ENCODE measurements at places on chromosomes 12 and 14.

DNA sequence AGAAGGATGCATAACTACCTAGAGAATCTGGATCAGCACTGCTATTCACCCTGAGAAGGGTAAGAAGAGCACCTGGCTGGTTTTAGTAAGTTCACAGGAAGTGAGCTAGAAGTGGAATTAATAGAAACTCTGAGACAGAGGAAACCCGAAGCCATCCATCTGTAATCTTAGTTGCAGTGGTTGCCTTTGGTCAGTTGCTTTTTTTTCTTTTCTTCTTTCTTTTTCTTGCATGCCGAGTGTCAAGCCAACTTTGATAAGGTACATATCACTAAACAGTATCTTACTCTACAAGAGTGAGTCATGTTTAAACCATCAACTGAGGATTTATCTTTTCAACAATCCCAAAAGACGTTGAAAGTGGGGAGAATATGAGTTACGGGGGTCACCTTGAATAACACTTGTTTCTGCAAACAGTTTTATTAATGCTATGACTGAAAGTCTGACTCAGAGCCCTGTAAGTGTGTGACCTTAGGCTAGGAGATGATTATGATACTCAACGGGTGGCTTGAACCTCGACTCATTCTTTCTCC is 26.7 kb downstream of the C12orf75 start:
- no peak for DNase-seq

DNA sequence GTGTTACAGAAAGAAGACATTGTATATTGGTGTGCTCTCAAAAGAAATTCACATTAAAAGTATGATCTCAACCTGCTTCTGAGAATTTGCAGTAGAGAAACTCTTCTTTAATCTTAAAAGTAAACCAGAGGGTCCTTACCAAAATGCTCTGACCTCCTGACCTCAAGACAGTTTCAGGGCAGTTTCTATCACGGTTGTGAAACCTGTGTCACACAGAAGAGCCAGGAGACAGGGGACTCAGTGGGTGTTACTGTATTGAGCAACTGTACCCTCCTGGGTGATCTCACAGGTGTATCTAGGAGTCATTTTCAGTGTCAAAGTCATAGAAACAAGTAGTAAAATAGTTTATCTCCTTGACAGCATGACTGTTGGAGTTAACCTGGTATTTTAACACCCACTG is 178.0 kb downstream of the GRIP1 start:
- no peak for DNase-seq

DNA sequence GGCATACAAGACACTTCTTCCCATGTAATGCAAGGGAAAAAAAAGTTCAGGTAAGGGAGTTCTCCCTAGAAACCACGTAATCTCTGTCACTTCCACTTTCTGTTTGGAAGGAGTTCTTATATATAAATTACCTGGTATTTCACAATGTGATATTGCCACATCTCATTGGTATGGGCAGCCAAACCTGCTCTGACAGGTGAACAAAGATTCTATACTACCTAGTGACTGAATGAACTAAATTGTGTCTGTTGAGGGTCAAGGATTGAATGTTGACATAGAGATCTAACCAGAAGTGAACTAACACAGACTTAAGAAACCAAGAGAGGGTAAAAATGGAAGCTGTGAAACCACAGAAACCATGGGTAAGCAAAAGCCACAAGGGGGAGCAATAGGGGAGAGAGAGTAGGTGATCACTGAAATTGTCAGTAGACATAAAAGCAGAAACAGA is 161.3 kb downstream of the RPL10L start:
- no peak for DNase-seq

- DNase-seq = no peak
Measured at GRCh38 chr14:101377069-101377468, 184.2 kb upstream of the DIO3 start.

GRCh38 chr12:94811611-94812010 is 161.3 kb upstream of the TMCC3 start:
- no peak for DNase-seq

- DNase-seq = no peak
Measured at GRCh38 chr12:15931590-15932053, 20.5 kb downstream of the DERA start.

- DNase-seq = no peak
Measured at GRCh38 chr14:67237591-67237990, 3.6 kb upstream of the PALS1 start.

DNA sequence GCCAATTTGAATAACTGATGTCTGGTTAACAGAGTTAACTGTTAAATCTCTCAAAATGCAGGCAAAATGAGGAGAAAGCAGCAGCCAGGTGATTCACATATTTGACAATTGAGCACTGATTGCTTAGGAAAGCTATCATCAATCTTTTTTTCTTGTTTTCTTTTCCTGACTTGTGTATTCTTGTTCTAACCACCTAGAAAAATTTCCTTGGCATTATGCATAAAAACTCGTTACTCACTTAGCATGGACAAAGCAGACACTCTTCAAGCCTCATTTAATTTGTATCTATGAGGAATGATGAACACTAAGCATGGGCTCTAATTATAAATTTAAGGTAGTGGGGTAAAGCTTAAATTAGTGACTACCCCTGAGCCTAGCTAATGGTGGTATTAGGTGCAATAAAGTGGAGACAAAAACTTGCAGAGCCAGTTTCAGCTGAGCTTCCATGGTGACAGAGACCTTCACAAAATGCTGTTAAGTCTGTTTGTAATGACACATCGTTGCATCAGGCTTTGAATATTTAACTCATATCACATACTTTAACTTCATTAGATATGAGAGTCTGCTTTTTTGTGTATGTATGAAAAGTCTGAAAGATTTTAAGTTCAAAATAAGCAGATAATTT is 52.0 kb downstream of the RASSF9 start:
- DNase-seq = no peak

GRCh38 chr14:68939181-68939892 is 39.8 kb downstream of the ACTN1 start:
- DNase-seq = no peak

DNA sequence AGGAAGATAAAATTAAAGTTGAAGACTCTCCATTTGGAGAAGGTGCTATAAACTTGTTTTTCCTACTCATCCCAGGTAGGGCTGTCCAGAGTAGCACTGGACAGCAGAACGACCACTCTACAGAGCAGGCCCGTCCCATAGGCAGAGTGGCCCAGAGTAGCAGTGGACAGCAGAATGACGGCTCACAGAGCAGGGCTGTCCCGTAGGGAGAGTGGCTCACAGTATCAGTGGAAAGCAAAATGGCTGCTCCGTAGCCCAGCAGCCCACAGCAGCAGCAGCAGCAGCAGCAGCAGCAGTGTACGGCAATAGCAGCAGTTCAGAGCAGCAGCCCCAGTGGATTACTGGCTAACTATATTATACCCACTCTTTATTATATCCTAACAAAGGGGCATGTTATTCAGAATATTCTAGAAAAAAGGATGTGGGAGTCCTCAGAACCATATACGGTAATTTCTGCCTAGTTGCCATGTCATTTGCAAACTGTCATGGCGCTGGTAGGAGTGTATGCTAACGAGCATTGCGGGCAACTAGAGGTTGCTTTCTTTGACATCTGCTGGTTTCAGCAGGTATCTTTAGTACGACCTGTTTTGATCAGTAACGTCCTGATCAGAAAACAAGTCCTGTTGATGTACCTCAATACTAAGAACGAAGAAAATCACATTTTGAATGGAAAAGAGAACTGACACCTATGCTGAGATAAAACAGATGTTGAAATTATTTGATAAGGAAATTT is 567.3 kb downstream of the SLC16A7 start:
- DNase-seq = no peak

DNA sequence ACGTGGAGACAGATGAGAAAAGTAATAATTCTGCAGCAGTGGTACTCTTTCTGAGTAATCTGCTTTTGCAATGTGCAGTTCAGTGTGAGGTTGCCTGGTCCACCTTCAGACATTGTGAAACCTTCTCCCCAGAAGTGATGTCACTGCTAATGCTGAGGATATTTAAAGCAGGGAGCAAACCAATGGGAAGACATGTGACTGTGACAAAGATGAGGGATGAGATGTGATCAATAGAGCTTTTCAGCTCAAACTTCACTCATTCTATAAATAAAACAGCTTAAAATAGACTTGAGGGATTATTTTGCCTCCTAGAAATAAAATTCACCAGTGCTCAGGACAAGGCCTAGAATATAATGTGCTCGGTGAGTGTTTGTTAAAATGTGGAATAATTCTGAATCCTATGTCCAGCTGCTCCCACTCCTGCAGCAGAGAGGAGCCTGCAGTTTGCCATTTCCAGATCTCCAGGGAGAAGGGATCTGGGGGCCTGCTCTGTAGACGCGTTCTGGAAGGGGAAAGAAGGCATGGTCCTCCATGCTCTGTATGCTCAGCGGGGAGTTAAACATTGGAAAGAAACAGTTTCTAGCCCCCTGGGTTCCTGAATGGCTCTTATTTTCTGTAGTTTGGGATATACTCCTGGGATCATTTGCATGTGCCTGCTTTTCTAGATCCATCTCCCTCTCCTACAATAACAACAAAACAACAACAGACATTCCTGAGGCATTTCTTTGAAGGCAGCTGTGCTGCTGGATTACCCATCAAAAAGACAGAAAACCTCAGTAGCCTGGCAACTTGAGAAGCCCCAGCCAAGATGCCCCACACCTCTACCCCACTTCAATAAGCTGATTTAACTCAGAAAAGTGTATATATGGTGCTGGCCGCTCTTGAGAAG is 8.9 kb downstream of the SLC7A8 start:
- no peak for DNase-seq

- no peak for DNase-seq
Measured at GRCh38 chr14:36304895-36305294, 15.5 kb downstream of the MBIP start.

GRCh38 chr12:82414044-82414443 is 55.7 kb downstream of the METTL25 start:
- DNase-seq = no peak
